ENCODE measurements at places on chromosomes 2 and 18.

- DNase-seq: no peak
Measured at GRCh38 chr2:235557903-235558302, 64.1 kb downstream of the AGAP1 start.

- no peak for DNase-seq
Measured at GRCh38 chr18:23986600-23987359, 27.8 kb upstream of the TTC39C start.

- peak; percentile 99 for DNase-seq
Measured at GRCh38 chr18:75408554-75409506, 18.7 kb downstream of the SMIM21 start.

DNA sequence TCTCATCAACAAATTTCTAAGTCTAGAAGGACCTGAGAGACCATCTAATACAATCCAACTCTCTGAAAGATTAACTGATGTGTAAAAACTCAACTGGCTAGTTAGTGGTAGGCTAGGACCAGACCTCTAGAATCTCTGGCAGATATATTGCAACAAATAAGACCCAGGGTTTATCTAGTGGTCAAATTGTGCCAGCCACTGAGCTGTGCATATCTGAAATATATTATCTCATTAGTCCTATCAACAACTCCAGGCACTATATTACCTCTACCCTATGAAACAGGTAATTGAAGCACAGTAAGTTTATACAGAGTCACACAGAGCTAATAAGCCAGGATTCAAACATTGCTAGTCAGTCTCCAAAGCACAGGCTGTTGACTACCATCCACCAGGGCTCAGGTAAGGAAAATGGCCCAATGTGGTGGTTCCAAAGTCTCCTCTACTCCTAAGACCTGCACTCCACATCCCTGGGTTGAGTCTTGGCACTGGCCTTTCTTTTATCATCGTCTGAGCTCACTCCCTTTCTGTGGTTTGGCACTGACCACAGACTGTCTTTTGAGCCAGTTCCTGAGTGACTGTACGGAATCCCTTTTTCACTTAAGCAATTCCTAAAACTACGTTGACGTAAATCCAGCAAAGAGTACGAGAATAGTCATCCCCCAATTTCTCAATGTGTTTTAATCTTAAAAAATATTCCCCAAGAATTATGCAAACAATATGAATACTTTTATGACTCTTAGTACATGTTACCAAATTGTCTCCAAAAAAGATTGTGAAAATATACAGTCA is 11.9 kb upstream of the PID1 start:
- peak; percentile 98 for DNase-seq

DNA sequence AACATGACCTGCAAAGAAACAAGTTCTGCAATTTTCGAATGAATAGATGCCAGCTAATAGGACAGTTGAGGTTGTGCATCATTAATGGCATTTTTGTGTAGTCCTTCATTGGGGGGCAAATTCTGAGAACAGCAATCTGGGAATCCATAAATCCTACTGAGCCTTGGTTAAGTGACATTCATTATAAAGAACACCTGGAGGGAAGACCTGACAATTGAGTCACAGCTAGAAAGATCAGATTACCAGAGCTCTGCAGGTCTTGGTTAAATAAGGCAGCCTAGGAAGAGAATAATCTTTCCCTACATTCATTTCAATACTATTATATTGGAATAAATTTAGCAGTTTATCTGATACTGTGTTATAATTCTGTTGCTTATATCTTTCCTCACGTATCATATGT is 14.3 kb downstream of the KCNH7 start:
- DNase-seq: no peak

GRCh38 chr18:2908166-2908945 is 61.5 kb downstream of the EMILIN2 start:
- no peak for DNase-seq

- peak; percentile 69 for DNase-seq
Measured at GRCh38 chr2:212998626-212999359, 152.6 kb downstream of the IKZF2 start.

DNA sequence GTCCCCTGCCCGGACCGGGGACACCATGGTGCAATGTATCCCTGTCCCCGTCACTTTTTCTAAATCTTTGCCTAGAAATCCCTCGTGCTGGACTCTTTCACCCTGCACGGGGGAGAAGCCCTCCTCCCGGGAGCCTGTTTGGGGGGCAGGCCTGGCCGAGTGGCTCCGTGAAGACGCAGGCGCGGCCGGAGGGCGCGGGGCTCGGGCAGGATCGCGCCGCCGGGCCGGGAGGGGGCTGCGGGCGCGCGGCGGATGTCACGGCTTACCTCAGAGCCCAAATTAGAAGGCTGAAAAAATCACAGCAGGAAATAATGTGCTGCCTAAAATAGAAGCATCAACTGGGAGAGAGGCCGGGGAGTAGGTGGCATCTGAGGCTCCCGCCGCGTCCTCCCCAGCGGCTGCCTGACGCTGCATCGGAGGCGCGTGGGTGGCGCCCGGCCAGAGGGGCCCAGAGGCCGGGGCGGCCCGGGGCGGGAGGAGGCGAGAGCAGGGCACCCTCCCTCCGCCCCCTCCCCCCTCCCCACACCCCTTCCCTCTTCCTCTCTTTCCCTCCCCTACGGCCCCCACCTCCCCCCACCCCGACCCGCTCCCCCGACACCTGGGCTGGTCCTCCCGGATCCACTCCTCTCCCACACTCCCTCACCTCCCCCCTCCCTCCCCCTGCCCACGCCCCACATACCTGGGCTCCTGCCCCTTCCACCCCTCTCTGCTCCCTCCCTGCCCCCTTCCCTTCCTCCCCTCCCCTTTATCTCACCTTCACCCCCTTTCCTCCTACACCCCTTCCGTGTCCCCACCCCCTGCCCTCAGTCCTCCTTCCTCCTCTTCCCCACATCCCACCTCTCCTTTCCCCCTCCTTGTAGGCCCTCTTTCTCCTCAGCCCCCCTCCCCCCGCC is 51.9 kb downstream of the SLC4A1AP start:
- DNase-seq: no peak

- DNase-seq: no peak
Measured at GRCh38 chr2:65358678-65359400, 73.6 kb downstream of the SPRED2 start.

- DNase-seq: peak; percentile 4
Measured at GRCh38 chr2:49288902-49289700, 134.8 kb upstream of the FSHR start.

GRCh38 chr2:231185886-231186285 is 12.5 kb upstream of the ARMC9 start:
- DNase-seq: no peak

- no peak for DNase-seq
Measured at GRCh38 chr18:837922-838321, 25.9 kb upstream of the YES1 start.

DNA sequence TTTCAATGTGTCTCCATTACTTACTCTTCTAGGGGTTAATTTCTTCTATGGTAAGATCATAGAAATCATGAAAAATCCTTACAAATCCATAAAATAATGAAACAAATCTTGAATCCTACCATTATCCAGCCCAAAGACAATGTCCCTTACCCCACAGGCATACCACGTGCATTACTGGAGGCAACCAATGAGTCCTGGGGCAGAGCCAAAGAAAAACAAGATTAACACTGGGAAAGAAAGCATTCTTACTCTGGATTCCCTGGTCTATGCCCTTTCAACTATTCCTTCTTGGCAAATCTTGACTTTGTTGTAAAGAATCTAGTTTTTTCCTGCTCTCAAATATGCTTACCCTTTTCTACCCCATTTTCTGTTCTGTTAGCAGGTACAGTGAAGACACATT is 3.1 kb upstream of the GALNT1 start:
- no peak for DNase-seq

DNA sequence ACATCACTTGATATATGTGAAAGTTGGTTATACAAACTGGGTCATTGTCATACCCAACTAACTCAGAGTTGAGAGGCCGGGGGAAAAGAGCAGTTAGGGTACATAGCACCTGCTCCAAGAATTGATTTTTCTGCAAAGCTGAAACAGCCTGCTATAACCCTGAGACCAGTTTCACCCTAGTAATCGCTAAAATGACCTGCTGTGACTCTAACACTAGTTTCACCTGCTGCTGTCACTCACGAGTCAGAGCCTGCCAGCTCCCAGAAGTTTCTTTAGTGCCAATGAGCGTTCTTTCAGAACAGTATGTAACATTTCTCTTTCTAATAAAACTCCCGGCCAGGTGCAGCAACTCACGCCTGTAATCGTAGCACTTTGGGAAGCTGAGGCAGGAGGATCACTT is 28.0 kb downstream of the SRSF7 start:
- no peak for DNase-seq

- DNase-seq: no peak
Measured at GRCh38 chr2:159192371-159192918, 94.1 kb downstream of the WDSUB1 start.

GRCh38 chr2:32991091-32991845 is 44.5 kb downstream of the LTBP1 start:
- DNase-seq: no peak

- no peak for DNase-seq
Measured at GRCh38 chr18:3214855-3215637, 4.7 kb downstream of the MYOM1 start.

DNA sequence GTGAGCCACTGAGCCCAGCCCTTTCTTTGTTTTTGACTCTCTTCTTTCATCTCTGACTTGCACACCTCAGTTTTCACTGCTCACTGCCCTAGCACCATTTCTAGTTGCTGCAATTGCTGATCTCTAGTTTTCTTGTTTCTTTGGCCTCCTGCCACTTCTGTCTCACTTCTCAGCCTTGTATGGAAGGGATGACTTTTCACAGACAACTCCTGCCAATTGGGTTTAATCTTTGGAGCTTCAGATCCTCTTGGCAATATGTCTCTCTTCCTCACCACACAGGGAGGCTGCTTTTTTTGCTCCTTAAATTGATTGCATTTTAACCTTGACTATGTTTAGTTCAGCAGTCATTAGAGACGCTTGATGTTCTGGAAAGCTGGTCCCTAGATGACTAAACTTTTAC is 323.1 kb downstream of the CTNNA2 start:
- no peak for DNase-seq

DNA sequence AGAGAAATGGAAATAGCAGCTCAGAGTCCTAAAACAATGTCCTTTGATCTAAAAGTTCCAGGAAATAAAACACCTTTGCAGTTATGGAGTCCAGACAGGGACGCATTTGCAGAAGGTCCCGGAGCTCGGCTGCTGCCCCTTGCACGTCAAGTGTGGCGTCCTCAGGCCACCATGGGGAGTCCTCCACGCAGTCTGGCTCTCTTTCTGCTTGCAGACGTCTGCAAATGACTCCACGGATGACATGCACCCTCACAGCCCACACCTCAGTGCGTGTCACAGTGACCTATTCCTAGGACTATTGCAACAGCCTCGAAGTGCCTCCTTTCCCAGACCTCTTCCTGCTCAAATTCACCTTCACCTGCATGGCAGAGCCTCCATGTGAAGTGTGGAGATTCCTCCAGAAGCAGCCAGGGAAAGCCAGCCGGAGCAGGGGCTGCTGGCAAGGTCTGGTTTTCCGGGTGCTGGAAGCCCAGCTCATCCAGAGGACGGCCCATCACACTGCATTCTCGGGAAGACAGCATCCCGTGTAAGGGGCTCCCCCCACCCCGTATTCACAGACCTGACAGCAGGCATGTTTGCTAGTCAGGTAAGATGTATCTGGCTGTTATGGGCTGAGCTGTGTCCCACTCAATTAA is 137.7 kb downstream of the ASB1 start:
- no peak for DNase-seq

DNA sequence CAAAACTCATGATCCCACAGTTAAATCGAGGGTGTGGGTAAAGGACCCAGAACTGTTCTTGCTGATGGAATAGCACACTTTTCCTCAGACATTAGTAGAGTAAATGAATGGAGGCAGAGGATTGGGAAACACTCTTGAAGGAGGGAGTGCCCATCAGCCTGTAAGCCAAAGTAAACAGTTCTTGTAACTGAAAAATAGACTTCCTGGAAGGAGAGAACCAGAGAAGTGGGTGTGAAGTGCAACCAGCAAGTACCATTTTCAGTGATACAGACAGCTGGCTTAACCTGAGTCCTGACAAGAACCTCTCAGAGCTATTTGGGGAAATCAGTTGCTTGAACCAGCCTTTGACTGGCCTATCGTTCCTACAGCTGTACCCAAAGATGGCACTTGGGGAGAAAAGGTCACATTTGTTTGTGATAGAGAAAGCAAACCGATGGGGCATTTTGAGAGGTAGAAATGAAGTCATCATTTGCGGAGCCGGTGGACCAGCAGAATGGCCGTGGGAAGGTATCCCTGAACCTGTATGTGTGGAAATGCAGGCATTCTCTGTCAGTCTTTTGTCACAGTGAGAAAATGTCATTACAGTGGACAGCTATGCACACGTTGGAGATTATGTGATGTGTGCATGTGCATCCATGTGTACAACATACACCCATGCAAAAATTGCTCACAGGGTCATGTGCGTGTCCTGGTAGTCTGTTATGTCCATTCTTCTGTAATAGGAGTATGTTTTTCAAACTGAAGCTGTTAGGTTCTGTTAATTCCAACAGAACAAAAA is 17.8 kb downstream of the CRIM1 start:
- peak; percentile 86 for DNase-seq

- DNase-seq: no peak
Measured at GRCh38 chr2:140108706-140109475, 1328.7 kb upstream of the NXPH2 start.

DNA sequence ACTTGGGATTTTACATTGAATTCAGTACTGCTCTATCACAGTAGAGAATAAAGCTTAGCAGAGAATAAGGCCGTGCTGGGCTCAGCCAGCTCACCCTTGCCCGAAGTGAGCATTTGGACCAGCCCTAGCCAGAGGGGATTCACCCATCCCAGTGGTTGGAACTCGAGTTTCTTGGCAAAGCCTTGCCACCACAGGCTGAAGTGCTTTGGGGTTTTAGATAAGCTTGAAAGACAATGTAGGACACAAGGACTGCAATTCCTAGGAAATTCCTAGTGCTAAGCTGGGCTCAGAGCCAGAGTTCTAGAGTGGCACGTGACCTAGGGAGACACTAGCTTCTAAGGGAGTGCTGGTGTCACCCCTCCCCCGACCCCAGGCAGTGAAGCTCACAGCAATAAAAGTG is 28.0 kb downstream of the SERPINB11 start:
- DNase-seq: no peak

GRCh38 chr2:80153151-80153550 is 151.4 kb downstream of the LRRTM1 start:
- no peak for DNase-seq

DNA sequence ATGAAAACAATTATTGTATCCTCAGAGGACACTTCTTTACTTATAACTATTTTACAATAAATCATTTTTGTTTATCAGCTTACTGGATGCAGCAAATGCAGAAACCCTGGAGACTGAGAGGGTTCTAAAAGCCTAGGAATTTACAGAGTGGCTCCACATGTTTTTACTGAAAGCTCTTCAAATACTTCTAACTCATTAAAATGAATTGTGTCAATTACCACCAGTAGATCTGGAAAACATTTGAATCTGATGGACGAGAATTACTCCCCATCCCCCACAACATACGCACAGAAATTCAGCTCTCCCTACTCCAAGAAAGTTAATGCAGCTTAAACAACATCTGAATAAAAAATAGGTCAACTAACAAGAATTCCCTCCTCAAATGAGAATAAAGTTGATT is 319.8 kb upstream of the FIGN start:
- no peak for DNase-seq

GRCh38 chr2:191463790-191464189 is 214.1 kb upstream of the NABP1 start:
- DNase-seq: no peak

GRCh38 chr18:3103576-3103975 is 90.6 kb upstream of the LPIN2 start:
- DNase-seq: no peak

- DNase-seq: no peak
Measured at GRCh38 chr2:153770359-153770991, 101.2 kb upstream of the GALNT13 start.

All from iris pigment epithelial cell (primary cell).